ENCODE measurements at places on chromosomes 7 and 10.

- DNase-seq, result no peak
These were observed 95.7 kb downstream of the DNAJB6 start for GRCh38 chr7:157432541-157432956.

DNA sequence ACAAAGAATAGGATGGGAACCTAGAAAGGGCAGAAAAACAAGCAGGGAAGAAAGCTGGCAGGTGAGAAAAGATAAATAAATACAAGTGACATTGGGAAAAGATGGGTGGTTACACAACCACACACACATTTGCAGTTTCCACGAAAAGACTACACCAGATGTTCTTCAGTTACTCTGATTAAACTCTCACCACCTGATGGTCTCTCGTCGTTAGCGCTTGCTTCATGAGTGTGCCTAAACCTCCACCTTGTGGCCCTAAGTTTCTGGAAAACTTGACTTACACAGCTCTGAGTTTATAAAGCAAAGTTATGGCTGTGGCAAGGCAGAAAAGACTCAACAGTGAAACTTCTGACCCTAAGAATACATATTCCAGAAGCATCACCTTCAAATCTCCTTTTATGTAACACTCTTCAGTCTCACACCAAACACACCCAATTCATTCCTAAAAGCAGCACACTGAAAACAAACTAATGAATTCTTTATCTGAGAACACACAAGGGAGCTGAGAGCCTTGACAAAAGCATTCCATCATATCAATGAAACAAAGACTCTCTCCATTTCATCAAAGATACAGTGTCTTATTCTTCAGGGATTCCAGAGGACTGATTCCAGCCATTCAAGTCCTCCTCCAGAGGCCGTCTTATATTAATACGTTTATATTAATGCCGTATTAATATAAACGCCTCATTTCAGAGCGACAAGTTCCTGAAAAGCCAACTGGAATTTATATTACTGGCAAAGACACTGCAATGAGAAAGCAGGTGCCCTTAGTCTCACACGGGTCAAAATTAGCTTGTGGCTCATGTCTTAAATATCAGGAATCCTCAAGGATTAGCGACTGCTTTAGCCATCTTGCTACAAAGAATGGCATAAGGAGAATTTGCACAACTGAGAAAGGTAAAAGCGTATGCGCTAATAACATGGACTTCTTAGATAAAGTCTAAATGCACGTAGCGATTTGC, 77.6 kb downstream of the RNF216 start:
- DNase-seq, result no peak

- DNase-seq, result no peak
These were observed 9.7 kb downstream of the NUDT13 start for GRCh38 chr10:73119952-73120351.

- DNase-seq, result no peak
These were observed 40.3 kb downstream of the SHOC2 start for GRCh38 chr10:110959379-110960332.

DNA sequence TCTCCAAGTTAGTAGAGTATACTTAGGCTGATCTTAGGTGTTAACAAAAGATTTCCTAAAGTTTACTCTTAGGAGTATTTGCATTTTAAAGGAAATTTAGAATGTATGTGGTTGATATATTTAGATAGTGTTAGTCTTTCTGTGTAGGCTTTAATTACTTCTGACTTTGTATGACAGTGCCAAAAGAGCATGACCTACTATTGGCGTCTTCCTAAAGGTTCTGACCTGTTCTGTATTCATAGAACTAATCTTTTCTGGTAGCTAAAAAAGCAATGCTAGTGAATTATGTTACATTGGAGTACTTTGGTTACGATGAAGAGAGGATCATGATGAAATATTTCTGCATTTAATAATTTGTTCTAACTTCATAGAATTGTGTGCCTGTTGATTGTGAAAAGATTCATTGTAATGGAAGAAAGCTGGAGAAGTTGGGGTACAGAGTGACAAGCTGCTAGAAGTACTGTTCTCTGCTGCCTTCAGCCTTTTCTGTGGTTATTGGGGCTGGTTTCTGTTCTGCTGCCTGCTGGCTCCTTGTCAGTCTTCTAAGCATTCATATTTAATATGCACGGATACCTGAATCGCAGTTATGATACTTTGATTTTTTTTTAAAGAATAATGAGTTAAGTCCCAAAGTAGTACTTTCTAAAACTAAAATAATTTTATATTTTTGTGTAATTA, 13.2 kb downstream of the WAC start:
- DNase-seq, result no peak

GRCh38 chr7:72334066-72334465, 78.1 kb downstream of the CALN1 start:
- DNase-seq, result no peak

- no peak for DNase-seq
These were observed 193.8 kb upstream of the KLF6 start for GRCh38 chr10:3978761-3979160.

DNA sequence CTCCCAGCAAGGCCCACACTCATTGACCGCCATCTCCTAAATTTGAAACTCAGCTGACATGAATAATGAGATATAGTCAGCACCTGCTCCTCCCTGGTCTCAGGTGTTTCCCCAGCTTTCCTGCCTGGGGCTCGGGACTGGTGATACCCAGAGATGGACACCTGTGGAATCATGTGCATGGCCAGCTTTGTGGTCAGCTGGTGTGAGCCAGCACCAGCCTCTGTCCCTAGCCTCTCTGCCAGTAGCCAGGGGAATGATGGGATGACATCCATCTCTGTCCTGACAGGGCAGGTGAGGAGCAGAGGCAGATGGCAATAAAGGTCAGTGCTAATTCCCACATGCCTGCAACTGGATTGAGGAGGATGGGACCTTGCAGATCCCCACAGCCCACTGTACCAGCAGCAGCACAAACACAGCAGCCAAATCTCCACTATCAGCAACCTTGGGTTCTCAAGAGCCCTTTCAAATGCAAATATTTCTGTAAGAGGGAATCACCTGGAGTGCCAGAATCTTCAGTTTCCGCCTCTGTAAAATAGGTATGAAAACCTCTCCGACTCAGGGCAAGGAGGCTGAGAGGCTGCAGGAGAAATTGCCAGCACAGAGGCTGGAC, 329.2 kb upstream of the ZMIZ1 start:
- DNase-seq, result no peak

DNA sequence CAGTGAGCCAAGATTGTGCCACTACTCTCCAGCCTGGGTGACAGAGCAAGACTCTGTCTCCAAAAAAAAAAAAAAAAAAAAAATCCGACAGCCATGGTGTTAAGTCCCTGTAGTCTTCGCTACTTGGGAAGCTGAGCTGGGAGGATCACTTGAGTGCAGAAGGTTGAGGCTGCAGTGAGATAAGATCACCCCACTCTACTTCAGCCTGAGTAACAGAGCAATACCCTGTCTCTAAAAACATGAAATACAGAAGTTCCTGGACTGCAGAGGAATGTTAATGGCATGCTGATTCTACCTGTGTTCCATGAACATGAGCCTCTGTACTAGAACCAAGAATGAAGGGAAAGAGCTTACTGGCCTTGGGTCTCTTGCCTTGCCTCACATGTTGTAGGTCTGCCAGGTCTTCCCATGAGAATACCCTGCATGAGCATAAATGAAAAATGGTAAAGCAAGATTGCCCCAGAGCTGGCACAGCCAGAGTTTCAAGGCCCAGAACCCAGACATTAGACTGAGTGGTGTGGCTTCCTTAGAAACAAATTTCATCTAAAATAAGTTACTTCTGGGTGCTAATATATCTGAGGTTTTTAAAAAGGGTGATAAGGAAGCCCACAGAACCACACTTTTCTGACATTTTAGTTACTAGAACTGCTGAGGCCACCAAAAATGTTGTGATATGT, 8.6 kb downstream of the YAE1 start:
- no peak for DNase-seq

GRCh38 chr10:13808556-13809391, 222.0 kb downstream of the PRPF18 start:
- no peak for DNase-seq
